ENCODE measurements at places on chromosomes 5 and 9.

DNA sequence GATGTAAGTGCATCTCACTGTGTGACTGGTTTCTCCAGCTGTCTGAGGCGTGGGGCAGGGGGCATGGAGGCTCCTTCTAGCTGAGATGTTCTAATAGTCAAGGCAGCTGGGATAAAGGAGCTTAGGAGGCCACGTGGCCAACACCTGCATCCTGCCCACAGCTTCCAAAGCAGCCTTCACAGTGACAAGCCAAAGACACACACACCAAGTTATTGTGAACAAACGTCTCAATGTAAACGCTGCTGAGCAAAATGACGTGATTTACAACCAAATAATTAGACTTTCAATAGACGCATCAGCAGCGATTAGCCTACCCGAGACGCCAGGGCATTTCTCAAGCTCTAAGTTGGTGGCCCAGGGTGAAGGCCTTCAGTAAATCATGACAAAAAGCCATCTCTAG lies 23.2 kb upstream of the SLC25A51 start:
- DNase-seq = no peak

GRCh38 chr5:16617274-16617968 lies 624 bp upstream of the RETREG1 start:
- DNase-seq = no peak

DNA sequence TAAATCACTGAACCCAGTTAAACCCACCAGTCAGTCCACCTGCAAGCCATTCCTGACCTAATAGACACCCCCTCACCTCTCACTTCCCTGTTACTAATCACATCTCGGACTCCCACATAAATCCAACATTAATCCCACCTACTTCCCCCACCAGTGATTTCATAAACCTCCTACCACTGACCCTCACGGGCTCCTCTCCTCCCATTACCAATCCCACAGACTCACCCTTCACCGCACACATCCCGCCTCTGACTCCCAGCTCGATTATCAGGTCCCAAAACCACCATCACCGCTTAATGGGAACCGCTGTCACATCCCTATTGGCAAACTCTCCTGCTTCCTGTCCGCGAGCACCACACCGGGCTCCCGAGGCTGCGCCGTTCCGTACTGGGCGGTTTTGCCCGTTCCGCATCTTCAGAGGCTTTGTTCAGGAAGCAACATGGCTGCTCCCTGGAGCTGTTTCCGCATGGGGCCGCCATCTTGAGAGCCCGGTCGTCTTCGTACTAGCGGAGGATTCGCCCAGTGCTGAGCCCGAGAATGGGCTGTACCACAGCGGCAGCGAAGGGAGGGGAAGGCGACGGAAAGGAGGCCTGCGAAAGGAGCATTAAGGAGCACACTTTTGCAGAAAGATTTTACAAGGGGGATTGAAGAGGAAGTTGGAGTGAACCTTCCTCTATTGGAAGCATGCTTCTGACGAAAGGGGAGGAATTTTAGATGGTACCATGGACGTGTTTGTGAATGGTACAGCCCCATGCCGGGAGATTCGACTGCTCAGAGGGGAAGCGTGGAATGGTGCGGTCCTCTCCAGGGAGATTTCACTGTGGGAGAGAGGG lies at the start of gene ZNF300:
Gene ZNF300, minus strand, starts transcription at position 502 of the 833 bp plus-strand sequence. CDS start 1,825 bp downstream, outside the sequence.
- peak; percentile 90 for DNase-seq

- DNase-seq = no peak
These were observed 177.9 kb upstream of the CCNG1 start for GRCh38 chr5:163259495-163259894.

Data from smooth muscle cell of the brain vasculature (primary cell).